NCI-H748 treated with DMSO at 0.1 percent for 48 hours (cell line): ENCODE measurements at places on chromosomes 16 and 17.
A peak's percentile ranks its signal among the peaks of the same experiment; 100 is the strongest.

DNA sequence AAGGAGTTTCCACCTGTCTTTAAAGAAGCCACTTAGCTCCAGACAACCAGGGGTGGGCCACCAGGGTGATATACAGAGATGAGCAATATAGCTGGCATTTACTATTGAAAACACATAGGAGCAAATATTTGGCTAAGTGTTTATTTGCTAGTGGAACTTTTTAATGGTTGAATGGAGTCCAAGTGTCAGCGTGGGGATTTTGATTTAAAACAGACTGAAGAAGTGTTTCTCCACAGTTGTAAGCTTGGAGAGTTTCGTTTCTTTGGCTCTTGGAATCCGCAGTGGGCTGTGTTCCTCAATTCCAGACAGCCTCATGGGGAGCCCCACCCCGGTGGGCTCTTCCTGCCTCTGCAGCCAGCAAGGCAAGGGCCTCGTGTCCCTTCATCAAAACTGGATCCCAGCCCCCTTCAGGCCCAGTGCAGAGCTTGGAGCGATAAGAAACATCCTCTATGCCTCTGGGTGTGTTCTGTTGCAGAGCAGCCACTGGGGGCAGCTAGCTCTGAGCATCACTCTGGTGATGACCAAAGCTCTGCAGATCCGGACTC lies 36.1 kb downstream of the NOG start:
- DNase-seq = no peak

DNA sequence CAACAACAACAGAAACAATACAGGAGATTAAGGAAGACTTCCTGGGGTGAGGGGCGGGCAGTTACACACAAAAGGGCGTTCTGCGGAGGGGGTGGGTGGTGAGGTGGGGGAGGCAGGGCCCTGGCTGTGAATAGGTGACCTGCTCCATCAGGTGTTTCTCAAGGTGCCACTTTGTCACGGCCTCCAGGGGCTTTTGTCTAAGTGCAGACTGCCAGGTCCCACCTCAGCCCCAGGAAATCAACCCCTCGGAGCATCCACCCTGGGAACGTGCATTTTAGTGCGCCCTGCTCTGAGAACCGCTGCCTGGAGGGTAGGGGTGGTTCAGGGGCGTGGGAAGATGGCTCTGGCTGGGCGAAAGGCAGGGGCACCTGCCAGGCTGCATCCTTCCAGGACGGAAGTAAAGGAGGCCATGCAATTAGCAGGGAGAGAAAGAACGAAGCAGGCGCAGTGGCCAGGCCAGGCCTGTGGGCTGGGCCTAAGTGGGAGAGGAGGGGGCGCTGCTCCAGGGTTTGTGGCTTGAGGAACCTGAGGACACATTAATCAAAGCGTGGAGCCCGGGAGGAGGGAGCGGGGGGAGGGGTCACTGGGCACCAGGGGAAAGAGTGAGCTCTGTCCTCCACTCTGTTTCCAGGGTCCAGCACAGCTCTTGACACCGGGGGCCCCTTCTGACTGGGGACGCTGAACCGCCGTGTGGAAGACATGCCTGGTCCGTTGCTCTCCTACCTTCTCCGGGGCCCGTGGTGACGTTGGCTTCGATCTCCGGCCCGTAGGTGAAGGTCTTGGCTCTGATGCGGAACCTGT lies 49.4 kb upstream of the CDC42EP4 start:
- no peak for DNase-seq

DNA sequence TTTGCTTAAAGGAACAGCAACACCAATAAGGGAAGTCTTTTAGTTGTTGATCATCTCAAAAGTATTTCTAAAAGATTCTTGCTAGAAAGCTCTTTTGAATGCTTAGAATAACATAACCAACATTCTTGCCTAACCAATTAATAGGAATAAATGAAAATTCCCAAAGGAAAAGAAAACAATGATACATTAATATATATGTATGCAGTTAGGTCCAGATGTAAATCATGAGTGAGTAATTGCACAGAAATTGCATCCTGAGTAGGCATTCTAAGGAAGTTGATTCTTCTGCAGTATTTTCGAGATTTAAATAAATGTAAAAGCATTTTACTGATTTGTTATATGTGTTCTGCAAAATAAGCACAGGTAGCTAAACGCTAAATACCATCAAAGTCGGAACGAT lies 22.1 kb downstream of the COX10 start:
- DNase-seq = no peak

GRCh38 chr17:70564006-70564620 lies 394.8 kb downstream of the KCNJ2 start:
- DNase-seq = no peak

DNA sequence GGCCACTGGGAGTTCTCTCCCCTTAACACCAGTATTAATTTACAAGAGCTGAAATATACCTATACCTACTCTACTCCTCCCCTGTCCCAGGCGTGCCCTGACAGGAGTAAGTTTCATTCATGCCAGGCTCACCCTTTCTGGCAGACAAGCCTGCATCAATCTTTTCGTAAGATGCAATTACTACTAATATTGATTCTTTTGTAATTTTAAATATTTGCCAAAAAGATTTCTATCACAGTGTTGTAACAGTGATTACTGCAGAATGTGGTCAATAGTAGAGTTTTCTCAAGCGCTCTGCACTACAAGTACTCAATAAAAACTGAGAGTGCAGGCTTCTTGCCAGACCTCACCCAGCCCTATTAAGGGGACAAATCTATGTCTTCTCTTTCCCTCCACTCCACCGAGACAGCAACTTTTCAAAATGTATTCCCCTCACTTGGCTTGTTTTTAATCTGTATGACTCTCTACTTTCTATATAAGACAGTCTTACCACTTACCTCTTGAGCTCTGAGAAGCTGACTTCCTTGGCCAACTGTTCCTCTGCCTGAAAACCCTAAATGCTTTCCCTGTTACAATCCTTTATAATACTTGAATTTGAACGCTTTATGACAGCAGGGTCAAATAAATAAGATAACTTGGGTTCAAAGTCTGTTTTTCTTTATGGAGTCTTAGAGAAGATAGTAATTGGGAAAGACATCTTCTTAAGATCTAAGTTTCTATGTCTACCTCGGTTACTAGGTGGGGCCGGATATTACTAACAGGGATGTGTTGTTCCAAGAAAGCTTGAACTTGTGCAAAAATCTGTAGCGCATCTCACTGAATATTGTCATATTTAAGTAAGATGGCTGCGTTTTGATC lies at the start of gene TMIGD1:
Gene TMIGD1, minus strand, starts transcription at position 555 of the 858 bp plus-strand sequence. CDS start 1,924 bp downstream, outside the sequence.
- no peak for DNase-seq

GRCh38 chr16:83681381-83681956 lies 126.3 kb upstream of the HSBP1 start:
- no peak for DNase-seq

- no peak for DNase-seq
Observed at GRCh38 chr17:69339937-69340336, 13.0 kb upstream of the ABCA5 start.

GRCh38 chr16:79407461-79408135 lies 192.9 kb downstream of the MAF start:
- DNase-seq = no peak

DNA sequence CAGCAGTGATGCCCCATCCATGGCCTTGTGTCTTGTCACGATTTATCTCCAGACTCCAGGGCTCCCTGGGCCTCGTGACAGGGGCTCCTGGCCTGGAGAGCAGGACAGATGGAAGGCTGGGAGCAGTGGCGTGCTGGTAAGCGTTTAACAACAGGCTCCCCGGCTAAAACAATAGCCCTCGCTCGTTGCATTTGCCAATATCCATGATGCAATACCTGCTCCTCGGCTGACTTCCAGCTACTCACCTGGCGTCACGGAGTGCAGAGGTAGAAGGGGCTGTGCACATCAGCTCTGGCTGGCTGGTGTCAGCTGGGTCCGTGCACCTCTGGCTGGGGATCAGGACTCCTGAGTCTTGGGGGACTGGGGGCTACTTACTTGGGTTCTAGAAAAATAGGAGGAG lies 1.5 kb upstream of the BICDL2 start:
- no peak for DNase-seq

GRCh38 chr16:83328936-83329335 lies 478.8 kb upstream of the HSBP1 start:
- DNase-seq = no peak

DNA sequence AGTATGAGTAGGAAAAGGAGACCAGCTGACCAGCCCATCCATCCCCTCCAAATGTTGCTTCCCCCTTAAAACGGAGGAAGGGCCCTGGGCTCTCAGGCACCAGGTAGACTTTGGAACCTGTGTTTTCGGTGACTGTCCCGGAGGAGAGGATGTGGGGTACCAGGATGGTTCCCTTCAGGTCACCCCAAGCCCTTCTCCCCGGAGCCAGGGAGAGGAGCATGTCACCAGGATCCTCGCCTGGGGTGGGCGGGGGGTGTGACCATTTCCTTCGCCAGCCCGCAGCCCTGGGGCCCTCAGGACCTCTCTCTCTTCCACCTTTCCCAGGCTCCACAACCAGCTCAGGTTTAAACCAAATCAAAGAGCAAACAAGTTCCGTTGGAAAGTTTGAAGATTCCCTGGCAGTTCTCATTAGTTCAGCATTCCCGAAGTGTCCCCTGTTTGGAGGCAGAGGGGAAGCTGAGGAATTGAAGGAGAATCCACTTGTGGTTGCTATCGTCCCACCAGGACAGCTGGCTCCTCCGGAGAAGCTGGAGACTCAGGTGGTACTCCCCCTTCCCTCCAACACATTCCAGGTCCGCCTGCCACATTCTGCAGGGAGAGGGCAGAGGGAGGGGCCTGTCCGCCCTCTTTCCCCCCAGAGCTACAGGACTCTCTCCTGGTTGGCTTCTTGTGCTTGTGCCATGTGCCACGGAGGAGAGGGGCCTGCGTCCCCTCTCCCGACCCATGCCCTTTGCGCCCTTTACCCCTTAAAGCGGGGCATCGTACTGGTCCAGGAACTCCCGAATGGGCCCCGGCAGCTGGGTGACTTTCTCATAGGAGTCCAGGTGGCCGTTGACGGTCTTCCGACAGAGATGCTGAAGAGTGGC lies 2.0 kb downstream of the SOCS3 start:
- no peak for DNase-seq

DNA sequence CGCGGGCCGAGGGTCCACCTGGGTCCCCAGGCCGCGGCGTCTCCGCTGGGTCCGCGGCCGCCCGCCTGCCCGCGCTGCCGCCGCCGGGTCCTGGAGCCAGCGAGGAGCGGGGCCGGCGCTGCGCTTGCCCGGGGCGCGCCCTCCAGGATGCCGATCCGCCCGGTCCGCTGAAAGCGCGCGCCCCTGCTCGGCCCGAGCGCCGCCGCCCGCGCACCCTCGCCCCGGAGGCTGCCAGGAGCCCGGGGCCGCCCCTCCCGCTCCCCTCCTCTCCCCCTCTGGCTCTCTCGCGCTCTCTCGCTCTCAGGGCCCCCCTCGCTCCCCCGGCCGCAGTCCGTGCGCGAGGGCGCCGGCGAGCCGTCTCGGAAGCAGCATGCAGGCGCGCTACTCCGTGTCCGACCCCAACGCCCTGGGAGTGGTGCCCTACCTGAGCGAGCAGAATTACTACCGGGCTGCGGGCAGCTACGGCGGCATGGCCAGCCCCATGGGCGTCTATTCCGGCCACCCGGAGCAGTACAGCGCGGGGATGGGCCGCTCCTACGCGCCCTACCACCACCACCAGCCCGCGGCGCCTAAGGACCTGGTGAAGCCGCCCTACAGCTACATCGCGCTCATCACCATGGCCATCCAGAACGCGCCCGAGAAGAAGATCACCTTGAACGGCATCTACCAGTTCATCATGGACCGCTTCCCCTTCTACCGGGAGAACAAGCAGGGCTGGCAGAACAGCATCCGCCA lies 504 bp downstream of the FOXC2 start:
- DNase-seq = no peak

- peak; percentile 38 for DNase-seq
Observed at GRCh38 chr17:78133971-78134898, 3.7 kb downstream of the TMC8 start.

- no peak for DNase-seq
Observed at GRCh38 chr16:80263848-80264694, 276.7 kb upstream of the DYNLRB2 start.

GRCh38 chr16:88376835-88377726 lies 5.7 kb upstream of the ZNF469 start:
- no peak for DNase-seq

GRCh38 chr17:41785091-41785858 lies 1.2 kb downstream of the JUP start:
- DNase-seq = no peak

- no peak for DNase-seq
Observed at GRCh38 chr17:44998646-44999045, 30.5 kb upstream of the C1QL1 start.

DNA sequence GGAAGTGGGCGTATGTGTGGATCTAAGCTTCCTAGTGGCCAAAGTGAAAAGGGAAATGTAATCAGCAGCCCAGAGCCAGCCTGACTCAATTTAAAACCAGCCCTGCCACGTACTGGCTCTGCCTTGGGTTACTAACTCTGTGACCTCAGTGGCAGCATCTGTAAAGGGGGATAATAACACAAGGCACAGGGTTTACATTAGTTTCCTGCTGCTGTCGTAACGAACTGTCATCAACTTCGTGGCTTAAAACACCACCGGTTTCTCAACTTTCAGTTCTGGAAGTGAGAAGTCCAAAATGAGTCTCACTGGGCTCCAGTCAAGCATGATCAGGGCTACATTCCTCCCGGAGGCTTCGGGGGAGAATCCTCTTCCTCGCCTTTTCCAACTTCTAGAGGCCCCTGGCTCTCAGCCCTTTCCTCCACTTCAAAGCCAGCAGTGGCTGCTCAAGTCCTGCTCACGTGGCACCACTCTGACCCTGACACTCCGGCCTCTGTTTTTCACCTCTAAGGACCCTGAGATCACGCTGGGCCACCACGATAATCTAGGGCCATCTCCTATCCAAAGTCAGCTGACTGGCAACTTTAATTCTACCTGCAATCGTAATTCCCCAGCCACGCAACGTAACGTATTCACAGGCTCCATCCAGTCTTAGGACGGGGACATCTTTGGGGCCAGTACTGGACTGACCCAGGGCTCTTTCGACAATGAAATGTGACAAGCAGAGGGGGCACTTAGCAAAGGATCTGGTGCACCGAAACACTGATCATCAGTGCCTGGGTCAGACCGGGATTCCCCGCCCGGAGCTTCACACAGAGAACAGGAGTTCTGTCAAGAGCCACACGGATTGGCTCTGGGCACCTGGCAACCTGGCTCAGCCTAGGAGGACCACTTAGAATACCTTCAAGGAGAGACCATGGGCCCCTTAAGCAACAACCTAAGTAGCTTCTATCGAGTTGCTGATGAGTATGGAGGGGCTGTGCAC lies 14.5 kb downstream of the TMC6 start:
- DNase-seq = no peak

- no peak for DNase-seq
Observed at GRCh38 chr17:51500454-51500853, 240.1 kb downstream of the UTP18 start.
